Amniotic stem cell (primary cell): ENCODE measurements at places on chromosomes 1 and 21.

- no peak for DNase-seq
These were observed 52.4 kb downstream of the IER5 start for GRCh38 chr1:181140891-181141290.

GRCh38 chr21:35077975-35078374 is 28.9 kb upstream of the RUNX1 start:
- no peak for DNase-seq

DNA sequence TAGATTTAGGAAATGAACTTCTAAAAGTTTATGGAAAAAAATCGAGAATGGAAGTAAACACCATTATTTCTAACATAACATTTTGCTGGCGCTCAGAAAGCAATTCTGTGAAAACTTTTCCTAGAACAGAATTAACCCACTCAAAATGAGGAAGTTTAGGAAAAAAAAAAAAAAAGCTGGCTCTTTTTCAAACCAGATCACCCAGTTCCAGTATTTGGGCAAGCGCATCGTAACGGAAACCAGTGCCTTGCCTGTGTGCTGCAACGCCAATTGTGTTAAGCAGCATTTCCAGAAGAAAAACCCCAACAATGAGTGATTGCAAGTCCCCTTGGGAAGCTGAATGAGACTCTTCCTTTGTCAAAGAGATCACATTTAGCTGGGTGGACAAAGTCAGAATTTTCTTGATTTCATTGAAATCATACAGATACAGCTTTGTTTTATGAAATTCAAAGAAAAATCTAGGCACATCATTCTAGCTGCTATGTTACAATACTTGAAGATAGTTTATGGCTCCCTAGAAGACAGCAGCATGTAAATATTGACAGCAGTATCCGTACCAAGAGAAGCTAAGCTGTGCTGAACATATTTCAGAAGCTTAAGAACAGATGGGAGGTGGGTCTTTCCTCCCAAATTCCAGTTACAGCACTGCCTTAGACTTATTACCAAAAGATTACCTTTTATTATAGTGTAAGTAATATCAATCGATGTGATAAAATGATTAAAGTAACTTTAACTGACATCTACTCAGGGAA is 113.4 kb downstream of the ERG start:
- DNase-seq = no peak

DNA sequence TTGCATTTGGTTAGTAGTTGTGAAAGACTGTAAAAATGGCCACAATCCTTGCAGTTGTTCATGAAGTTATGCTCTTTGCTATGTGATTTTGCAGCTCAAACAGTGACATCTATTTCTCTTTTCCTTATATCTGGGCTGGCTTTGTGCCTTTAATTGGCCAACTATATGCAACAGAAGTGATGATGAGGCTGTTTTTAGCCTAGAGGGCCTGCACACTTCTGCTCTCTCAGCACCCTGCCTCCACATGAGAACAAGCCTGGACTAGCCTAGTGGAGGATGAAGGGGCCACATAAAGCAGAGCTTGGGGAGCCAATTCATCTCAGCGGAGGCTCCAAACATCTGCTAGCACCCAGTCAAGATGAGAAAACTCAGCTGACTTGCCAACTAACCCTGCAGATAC is 339.8 kb downstream of the OMA1 start:
- no peak for DNase-seq

- DNase-seq = no peak
These were observed 122.7 kb downstream of the LMO4 start for GRCh38 chr1:87451229-87451920.
